Islet precursor cell (in vitro differentiated cells): ENCODE measurements at places on chromosomes 3 and 15.
A peak's percentile ranks its signal among the peaks of the same experiment; 100 is the strongest.

DNA sequence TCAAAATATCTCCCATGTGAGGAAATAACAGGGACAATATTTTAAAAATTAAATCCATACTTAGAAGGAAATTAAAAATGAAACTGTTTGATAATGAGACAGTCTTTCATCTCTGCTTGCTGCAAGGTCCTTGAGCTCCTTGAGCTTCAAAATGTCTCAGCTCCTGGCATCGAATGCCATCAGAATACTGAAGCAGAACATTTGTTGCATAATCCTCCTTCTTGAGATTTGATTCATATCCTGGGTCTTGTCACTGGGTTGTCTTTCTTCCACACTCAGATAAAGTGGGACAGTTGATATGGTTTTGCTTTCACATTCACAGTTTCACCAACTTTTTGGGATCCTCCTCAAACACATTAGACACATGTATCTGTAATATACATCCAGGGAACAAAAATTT, 27.8 kb downstream of the COL8A1 start:
- no peak for DNase-seq

- no peak for DNase-seq
Measured at GRCh38 chr3:115562636-115563267, 60.6 kb upstream of the GAP43 start.

DNA sequence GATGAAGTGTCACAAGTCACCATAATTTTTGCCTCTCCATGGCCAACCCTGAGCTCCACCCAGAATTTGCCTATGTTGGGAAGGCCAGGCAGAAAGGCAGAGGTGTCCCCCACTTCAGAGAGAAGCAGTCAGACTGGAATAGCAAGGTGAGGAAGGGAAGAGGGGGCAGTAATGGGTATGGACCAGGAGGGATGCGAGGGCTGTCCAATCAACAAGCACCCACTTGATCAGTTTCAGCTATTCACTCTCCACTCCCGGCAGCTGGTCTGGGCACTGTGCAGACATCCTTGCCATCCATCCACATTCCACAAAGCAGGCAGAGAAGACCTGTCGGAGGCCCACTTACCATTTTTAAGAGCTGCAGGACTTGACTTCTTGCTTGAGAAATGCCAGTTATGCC, 43.5 kb upstream of the CTNNB1 start:
- peak; percentile 54 for DNase-seq

DNA sequence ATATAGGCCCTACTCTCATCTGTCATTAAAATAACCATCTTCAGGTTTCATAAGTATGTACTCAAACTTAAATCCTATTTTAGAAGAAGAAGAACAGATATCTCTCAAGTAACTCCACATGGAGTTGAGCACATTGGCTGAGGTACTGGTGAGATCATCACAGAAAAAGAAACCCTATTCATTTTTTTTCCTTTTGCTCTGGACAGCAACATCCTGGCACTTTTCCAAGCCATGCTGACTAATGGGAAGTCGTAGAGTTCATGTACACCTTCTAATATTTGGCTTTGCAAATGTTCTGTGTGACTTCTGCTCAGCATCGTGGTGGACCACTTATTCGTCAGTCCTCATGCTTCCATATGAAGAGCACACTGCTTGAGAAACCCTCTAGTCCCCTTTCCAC, 336.0 kb upstream of the KCNH8 start:
- no peak for DNase-seq

- no peak for DNase-seq
Measured at GRCh38 chr3:42517117-42517516, 14.7 kb downstream of the VIPR1 start.

DNA sequence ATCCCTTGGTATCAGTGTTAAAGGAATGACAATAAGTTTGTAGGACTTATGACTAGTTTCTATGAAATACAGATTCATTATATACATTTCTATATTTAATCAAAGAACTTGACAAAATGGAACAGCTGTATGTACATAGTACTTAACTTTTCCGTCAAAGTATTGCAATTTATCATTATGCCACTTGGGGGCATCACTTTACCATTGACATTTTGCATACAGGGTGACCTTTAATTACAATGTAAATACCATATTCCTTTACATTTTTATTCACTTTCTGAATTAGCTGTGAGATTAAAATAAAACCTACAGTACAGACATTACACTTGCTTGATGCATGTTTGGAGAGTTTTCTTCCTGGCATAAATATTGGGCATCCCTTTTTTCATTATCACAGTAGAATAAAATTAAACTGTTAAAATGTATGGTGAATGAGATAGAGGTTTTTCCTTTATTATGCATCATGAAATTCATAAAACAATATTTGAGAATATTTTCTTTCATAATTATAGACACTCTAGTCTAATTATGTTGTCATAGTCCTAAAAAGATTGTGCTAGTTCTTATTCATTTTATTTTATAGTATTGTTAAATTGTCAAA, 6.9 kb downstream of the NEK11 start:
- DNase-seq, result no peak

GRCh38 chr3:44899683-44900367, 25.4 kb downstream of the TGM4 start:
- DNase-seq, result no peak
